ENCODE measurements at places on chromosomes 6 and 20.

- no peak for DNase-seq
Measured at GRCh38 chr6:46135176-46135575, 5.4 kb downstream of the ENPP4 start.

DNA sequence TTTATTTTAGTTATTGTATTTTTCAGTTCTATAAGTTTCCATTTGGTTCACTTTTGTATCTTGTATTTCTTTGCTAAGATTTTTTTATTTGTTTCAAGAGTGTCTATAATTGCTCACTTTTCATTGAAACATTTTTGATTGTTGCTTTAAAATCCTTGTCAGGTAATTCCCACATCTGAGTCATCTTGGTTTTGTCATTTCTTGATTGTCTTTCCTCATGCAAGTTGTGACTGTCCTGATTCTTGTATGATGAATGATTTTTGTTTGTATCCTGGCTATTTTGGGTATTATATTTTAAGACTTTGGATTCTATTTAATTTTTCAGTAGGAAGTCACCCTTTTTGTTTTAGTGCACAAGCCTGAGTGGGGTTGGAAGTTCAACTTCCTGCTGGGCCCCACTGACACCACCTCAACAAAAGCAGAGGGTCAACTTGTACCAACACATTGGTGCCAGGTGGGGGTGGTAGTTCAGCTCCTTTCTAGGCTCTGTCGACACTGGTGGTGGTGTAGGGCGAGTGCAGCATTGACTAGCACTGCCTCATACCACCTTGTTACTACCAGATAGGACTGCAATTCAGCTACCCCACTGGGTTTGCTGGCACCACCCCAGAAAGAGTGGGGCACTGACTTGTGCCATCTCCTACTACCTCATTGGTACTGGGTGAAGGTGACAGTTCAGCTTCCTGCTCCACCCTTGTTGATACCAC lies 8.8 kb downstream of the RSPH3 start:
- no peak for DNase-seq

DNA sequence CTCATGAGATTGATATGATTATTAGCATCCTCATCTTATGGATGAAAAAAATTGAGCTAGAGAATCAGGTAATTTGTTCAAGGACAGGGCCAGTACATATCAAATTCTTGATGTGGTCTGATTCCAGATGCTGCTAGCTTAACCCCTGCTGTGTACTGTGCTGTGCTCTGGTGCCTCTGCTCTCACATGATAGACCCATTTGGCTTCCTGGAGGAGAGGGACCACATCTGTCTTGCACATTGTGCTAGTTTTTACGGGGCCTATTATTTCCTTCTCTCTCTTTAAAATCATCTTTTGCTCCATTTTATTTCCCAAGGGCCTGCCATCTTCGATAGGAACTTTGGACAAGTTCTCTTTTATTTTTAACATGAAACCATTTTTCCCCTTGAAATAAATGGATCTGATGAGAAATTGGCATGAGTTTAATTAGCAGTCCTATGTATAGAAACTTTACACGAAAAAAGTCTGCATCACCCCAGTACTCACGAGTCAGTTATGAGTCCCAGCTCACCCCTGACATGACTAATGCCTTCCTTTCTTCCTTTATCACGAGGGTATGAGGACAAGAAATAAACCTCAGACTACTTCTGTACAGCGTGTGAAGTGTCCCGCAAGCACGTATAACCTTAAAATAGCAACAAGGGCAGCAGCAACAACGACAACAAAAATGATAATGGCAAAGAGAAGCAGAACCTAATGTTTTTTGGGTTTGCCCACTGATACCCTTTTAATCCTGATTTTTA lies 26.5 kb downstream of the CD109 start:
- DNase-seq, result no peak

GRCh38 chr6:43361269-43361668 lies 8.2 kb downstream of the ZNF318 start:
- DNase-seq, result no peak

DNA sequence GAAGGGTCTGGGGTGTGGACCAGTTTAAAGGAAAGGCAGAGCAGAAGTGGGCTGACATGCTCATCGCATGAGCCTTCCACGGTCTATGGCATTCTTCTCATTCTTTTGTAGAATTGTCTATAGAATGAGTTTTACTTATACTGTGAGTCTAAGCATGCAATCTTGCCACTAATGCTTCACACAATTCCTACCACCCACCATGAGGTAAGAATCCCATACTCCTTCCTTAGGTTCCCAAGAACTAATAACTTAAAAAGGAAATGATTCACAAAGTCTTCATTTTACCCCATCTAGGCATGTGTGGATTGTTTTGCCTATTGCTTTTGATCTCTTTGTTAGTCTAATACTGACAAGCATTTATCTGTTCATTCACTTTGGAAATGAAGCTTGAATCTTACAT lies 195.2 kb downstream of the LY86 start:
- DNase-seq, result no peak

- DNase-seq, result no peak
Measured at GRCh38 chr6:97053643-97054411, 129.3 kb downstream of the KLHL32 start.

GRCh38 chr20:51513545-51513944 lies 29.0 kb downstream of the NFATC2 start:
- no peak for DNase-seq

Measured in progenitor cell of endocrine pancreas (in vitro differentiated cells).